Astrocyte (in vitro differentiated cells and primary cell): ENCODE measurements at places on chromosomes 4 and X.

DNA sequence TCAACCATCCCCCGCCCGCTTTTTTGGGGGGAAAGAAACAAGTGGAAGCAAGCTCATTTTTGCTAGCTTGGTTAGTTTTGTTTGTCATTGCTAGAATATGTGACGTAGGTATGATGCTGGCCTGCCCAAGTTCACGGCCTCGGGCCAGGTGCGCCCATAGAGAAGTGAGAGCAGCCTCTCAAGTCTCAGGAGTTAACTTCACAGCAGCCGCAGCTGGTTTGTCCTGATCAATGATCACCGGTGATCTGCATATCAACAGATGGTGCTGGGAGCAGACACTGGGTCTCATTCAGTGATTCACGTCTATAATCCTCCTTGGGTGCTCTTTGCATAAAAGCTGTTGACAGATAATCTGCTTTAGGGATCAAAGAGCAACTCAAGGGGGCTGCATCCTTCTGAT lies 50.1 kb downstream of the ENPP6 start:
- no peak for DNase-seq
- H3K27ac ChIP-seq = no peak overlapping the region
- no peaks in the 10 kb centered on the region for H3K4me1 ChIP-seq
- H3K27me3 ChIP-seq = peaks cover 5% of the 10 kb centered on the region
- no peak overlapping the region for H3K4me3 ChIP-seq

GRCh38 chrX:67613366-67613765 lies 69.5 kb downstream of the AR start:
- no peaks in the 10 kb centered on the region for H3K27me3 ChIP-seq
- H3K4me1 ChIP-seq = peaks cover 19% of the 10 kb centered on the region
- DNase-seq = peak; percentile 41

DNA sequence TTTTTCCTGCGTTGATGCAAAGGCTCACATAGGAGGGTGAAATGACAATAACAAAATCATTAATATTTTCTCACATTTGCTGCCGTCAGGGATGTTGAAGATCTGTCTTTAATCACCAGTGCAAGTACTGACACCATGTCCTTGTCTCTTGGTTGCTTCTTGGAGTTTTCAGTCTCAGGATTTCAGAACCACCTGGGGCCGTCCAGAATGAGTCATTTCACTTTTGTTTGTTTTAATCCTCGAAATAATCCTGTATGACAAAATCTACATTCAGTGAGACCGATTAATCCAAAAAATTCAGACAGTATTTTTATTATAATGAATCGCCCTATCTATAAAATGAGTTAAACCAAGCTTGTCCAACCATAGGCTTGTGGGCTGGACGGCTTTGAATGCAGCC lies 47.2 kb downstream of the NEIL3 start:
- no peaks in the 10 kb centered on the region for H3K4me1 ChIP-seq
- H3K4me3 ChIP-seq = no peak overlapping the region
- H3K36me3 ChIP-seq = no peaks in the 10 kb centered on the region
- DNase-seq = no peak
- H3K27me3 ChIP-seq = no peaks in the 10 kb centered on the region

DNA sequence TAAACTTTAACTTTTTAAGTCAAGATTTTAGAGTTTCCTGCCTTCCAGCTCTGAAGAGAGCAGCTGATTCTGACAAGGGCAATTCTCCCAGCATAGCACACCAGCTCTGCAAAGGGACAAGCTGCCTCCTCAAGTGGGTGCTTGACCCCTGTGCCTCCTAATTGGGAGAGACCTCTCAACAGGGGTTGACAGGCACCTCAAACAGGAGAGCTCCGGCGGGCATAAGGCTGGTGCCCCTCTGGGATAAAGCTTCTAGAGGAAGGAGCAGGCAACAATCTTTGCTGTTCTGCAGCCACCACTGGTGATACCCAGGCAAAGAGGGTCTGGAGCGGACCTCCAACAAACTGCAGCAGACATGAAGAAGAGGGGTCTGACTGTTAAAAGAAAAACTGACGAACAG lies 872.9 kb upstream of the PCDH10 start:
- H3K36me3 ChIP-seq = no peaks in the 10 kb centered on the region
- H3K27ac ChIP-seq = no peak overlapping the region
- H3K4me3 ChIP-seq = no peak overlapping the region
- no peaks in the 10 kb centered on the region for H3K4me1 ChIP-seq
- no peak for DNase-seq
- no peaks in the 10 kb centered on the region for H3K27me3 ChIP-seq

- H3K4me1 ChIP-seq = no peaks in the 10 kb centered on the region
- DNase-seq = peak; percentile 6
- no peak overlapping the region for H3K4me3 ChIP-seq
- no peaks in the 10 kb centered on the region for H3K27me3 ChIP-seq
- no peaks in the 10 kb centered on the region for H3K36me3 ChIP-seq
- H3K27ac ChIP-seq = no peak overlapping the region
These were observed 35.6 kb downstream of the FRMPD3 start for GRCh38 chrX:107485013-107485412.

- DNase-seq = no peak
- H3K27me3 ChIP-seq = no peaks in the 10 kb centered on the region
- H3K27ac ChIP-seq = no peak overlapping the region
- no peaks in the 10 kb centered on the region for H3K4me1 ChIP-seq
These were observed 57.9 kb downstream of the CFAP299 start for GRCh38 chr4:80393246-80393969.
